Stimulated activated CD4-positive, alpha-beta T cell treated with anti-CD3 and anti-CD28 coated beads, Interleukin-1b, Interleukin-23, amount 100 ng/mL, for 24 hours (primary cell): ENCODE measurements at places on chromosomes 2 and 18.

- DNase-seq = no peak
Measured at GRCh38 chr2:43751476-43751990, 22.3 kb upstream of the DYNC2LI1 start.

DNA sequence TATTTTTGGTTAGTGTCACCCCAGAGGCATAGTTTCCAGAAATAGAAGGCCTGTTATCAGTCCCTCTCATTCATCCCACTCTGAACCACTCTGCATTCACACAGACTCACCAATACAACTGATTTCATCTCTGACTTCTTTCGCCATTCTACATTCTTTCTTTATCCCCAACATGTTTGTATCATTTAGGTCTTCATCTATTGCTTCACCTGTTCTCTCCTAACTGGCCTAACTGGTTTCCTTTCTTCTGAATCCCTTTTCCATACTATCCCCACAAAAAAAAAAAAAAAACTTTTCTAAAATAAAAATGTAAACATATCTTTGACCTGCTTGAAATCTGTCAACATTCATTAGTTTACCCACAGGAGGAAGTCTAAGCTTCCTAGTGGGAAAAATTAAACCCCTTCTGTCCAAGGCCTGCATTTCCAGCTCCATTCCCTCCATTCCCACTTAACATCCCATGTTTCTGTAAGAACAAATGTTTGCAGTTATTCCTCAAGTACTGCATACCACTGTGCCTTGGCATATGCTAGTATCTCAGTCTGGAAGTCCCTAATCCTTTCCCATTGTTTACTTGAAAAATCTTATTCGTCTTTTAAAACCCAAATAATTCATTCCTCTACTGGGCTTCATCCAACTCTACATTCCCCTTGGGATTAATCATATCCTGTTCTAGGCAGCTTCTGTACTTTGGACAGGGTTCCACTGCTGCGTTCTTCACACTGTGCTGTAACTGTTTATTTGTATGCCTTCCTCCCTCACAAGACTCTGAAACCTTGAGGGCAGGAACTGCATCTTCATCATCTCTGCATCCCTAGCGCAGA is 68.5 kb downstream of the FIGN start:
- DNase-seq = no peak

GRCh38 chr2:236162882-236163470 is 5.2 kb downstream of the GBX2 start:
- no peak for DNase-seq

DNA sequence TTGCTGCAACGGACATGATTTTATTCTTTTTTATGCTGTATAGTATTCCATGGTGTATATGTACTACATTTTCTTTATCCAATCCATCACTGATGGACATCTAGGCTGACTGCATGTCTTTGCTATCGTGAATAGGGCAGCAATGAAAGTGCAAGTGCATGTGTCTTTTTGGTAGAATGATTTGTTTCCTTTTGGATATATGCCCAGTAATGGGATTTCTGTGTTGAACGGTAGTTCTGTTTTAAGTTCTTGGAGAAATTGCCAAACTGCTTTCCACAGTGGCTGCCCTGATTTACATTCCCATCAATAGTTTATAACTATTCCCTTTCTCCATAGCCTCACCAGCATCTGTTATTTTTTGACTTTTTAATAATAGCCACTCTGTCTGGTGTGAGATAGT is 99.7 kb upstream of the CRIM1 start:
- no peak for DNase-seq

DNA sequence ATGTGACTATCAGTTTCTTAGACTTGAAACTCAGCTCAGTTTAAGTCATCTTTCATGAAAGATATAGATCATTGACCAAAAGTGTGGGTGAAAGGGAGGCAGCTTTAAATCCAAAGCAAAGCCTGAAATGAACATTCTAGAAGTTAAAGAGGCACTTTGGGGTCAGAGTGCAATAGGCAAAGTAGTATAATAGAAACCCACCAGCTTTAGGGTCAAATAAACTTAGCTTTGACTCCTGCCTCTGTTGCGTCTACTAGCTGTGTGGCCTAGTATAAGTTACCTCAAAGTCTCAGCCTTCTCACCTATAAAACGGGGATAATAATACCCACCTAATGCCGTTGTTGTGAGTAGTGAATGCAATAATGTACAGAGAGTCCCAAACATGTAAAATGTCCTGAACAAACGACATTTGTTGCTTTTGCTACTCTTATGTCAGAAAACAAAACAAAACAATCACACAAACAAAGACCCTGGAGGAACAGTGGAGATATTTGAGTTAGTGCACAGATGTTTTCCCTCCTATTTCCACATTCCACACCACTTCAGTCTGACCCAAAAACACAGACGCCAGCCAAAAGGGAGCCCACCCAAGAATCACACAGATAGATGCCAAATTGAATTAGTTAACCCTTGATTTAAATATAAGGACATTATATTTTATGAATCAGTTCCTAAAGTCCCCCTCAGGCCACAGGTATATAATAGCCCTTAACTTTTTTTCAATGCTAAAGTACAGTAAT is 657.0 kb downstream of the ARHGAP15 start:
- no peak for DNase-seq

- peak; percentile 35 for DNase-seq
Measured at GRCh38 chr2:9139491-9140443, 66.8 kb upstream of the ASAP2 start.

DNA sequence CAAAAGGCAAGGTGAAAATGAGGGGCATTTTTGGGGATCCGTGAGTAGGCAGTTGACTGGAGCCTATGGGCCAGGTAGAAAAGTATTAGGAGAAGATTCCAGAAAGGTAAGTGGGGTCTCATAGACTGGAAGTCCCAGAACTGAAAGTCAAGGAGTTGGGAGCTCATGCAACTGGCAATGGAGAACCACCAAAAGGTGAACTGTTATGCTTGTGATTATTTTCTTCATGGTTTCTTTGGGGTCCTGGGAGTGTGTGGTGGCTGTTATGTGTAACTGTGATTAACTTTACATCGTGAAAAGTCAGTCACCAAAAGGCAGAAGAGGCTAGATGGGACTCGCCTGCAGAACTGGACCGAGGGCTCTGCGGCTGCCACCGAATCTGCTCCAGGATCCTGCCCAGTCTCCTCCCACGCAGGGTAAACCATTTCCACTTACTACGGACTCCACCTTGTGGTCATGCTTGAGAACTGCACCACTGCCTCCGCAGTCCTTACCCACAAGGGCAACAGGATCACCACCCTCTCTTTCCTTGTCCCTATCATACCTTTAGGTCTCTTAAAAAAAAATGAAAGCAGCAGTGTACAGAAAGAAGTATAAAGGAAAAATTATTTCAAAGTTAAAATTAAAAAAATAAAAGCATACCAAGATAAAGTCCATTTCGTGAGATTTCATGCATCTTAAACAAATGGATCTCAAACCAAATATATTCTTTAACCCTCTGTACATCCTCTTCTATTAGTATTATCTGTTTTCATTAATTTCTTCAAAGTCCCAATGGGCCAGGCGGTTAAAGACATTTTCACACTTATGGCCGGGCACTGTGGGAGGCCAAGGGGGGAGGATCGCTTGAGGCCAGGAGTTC is 15.6 kb upstream of the CEP68 start:
- DNase-seq = peak; percentile 43

- DNase-seq = no peak
Measured at GRCh38 chr2:157897106-157897971, 21.2 kb upstream of the ACVR1 start.

DNA sequence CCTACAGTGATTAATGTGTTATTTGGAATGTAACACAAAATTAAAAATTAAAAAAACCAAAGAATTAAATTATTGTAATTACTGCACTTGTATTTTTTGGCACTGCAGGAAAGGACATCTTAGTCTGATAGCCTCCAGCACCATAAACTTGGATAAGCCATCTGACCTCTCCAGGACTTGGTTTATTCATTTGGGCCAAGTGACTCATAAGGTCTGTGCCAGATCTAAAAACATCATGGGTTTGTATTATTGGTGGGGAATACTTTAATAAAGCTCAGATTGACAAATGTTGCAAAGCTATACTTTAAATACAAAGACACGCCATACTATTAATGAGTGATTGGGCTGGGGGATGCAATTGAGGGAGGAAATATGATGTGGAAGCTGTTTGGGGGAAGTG is 225.2 kb downstream of the ZNF521 start:
- DNase-seq = no peak
